ENCODE measurements at places on chromosomes 11 and 22.
A peak's percentile ranks its signal among the peaks of the same experiment; 100 is the strongest.

GRCh38 chr11:18245396-18245795 lies 3.1 kb downstream of the SAA2 start:
- no peak for DNase-seq

DNA sequence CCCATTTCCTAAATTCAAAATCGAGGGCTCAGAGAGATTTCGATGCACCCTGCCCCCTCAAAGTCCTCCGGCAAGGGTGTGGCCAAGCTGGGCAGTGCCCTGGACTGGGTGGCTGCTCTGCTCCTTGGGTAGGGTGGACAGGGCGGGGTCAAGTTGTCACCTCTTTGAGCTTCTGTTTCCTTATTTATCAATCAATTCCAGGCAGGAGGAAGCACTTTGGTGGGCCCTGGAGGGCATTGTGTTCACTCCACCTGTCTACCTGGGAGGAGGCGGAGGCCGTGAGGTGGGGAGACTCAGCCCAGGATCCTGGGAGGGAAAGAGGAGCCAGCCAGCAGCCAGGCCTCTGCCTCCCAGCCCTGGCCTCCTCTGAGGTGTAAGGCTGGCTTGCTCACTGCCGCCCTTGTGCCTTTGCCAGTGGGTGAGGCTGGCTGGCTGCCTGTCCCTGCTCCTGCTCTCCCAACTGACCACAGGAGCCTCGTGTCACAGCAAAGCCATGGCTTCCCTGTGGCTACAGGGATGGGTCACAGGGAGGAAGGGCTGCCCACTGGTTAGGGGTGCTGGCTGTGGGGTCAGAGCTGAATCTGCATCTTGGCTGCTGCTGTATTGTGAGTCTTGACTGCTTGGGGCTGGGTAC lies 25.5 kb upstream of the SHISAL1 start:
- no peak for DNase-seq

DNA sequence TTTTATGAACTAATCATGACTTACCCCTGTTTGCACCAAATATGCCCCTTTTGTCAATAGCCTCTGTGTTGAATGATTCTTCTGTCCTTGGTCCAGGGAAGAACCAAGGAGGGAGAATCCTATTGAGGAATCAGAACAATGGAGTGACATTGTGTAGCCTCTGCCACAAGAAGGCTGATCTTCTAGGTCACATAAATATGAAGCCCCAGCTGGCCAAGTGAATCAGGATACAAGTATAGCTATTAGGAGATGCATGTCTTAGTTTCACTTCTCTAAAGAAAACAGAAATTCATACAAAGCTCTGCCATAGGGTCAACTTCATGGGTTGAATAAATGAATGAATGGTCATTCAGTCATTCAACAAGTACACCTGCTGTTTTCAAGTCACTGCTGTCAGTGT lies 118.2 kb upstream of the BLID start:
- no peak for DNase-seq

DNA sequence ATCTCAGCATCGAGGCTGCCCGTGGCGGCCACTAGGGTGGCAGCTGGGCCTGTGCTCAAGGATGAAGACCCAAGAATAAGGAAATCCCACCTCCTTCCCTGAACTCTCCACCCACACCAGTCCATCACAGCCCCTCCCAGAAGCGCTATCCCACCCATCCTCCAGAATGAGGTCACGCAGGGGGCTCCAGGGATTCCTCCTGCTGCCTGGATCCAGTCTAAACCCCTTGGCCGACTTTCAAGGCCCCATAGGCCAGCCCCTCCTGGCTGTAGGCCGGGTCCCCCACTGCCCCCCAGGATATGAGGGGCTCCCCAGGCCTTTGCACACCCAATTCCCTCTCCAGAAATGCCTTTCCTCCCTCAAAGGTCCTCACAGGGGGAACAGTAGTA lies 19.0 kb upstream of the SCGB1A1 start:
- no peak for DNase-seq

DNA sequence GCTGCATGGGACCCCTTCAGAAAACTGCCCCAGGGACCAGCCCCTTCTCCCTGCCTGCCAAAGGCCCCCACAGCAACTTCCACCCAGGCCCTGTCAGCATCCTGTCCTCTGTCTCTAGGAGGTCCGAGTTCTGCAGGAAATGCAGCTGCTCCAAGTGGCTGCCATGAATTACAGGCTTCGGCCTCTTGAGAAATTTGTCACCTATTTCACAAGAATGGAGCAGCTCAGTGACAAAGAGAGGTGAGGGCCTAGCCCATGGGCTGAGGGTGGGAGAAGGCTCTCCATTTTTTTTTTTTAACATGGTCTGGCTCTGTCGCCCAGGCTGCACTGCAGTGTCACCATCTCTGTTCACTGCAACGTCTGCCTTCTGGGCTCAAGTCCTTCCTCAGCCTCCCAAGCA lies 7.3 kb downstream of the RGL4 start:
- no peak for DNase-seq

DNA sequence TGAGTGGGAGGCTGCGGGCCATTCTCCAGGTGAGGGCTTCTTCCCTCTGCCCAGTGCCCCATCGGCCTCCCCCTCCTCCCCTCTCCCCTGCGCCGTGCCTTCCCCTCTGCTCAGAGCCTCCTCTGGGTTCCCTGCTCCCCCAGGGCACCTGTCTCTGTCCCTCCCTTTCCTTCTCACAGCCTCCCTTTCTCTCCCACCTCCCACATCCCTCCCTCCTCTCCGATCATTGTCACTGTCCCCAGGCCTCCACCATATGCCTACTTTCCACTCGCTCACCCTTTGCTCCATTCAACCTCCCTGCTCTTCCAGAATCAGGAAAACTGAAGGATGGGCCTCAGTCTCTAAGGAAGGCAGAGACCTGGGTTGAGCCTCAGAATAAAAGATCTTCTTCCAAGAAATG lies 9.9 kb upstream of the APOBEC3H start:
- no peak for DNase-seq

GRCh38 chr11:7513234-7514098 lies at the start of gene PPFIBP2:
TSS of gene PPFIBP2 (plus strand) at chr11:7513999. CDS start at chr11:7549476, 35,477 bp downstream.
- DNase-seq = peak; percentile 16

- DNase-seq = no peak
These were observed 2.1 kb upstream of the KCNJ4 start for GRCh38 chr22:38456841-38457699.

DNA sequence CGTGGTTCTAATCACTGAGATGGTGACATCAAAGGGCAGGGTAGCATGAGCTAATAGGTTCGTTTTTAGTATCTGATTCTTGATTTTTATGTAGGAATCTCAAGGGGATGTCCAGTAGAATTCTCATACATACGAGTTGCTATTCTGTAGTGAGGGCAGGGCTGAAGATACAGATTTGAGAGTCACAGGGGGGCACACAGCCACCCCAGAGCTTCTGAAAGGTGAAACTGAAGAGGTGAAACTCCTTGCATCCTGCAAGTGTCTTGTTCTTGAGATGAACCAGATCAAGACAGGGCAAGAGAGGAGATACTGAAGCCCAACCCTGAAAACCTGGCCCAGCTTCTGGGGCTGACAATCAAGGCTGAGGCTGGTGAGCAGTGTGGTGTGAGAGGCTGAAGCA lies 35.6 kb upstream of the TMEM123 start:
- no peak for DNase-seq

- no peak for DNase-seq
These were observed 112.1 kb upstream of the SPON1 start for GRCh38 chr11:13850231-13851005.

DNA sequence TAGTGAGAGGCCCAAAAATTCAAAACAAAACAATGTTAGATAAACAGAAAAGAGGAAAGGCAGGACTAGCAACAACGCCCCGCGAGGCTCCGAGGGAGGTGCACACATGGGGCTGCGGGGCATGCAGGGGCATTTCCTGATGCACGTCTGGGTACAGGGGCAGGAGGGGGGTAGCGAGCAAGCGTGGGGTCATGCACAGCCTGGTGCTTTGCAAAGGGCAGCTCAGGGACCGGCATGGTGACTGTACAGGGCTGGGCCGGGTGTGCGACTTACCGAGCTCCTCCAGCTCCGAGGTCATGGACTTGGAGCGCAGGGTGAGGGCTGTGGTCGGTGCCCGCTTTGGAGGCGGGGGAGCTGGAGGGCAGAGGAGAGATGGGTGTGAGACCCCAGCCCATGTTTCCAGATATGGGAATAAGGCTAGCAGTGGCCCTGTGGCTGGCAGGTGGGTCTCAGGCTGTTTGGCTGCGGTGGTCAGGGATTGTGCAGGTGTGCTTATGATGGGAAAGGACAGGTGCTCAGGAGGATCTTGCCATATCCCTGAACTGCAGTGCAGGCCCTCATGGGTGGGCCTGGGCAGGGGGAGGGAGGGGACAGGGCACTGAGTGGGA lies 103.7 kb downstream of the CTTN start:
- DNase-seq = no peak

DNA sequence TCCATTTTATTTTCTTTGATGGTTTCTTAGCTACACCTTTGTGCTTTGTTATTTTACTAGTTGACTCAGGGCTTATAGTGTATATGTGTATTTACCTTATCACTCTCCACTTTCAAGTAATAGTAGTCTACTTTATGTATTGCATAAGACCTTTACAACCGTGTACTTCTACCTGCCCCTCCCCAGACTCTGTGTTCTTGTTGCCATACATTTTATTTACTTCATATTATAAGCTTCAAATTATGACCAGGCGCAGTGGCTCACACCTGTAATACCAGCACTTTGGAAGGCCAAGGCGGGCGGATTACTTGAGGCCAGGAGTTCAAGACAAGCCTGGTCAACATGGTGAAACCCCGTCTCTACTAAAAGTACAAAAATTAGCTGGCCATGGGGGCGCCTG lies 28.2 kb upstream of the CTSD start:
- no peak for DNase-seq

DNA sequence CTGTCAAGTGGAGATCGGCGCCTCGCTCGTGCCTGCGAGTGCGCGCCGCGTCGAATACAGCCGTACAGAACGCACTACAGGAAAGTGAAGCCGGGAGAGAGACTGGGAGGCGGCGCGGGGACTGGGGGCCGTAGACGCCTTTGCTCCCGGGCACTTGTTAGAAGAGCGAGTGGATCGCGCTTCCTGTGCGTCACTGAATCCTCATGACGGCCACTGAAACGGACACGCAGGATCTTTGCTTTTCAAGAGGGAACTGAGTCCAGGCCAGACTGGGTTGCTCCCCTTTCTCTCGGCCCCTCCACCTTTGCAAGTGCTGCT lies 314 bp downstream of the RIC8A start:
- DNase-seq = no peak

DNA sequence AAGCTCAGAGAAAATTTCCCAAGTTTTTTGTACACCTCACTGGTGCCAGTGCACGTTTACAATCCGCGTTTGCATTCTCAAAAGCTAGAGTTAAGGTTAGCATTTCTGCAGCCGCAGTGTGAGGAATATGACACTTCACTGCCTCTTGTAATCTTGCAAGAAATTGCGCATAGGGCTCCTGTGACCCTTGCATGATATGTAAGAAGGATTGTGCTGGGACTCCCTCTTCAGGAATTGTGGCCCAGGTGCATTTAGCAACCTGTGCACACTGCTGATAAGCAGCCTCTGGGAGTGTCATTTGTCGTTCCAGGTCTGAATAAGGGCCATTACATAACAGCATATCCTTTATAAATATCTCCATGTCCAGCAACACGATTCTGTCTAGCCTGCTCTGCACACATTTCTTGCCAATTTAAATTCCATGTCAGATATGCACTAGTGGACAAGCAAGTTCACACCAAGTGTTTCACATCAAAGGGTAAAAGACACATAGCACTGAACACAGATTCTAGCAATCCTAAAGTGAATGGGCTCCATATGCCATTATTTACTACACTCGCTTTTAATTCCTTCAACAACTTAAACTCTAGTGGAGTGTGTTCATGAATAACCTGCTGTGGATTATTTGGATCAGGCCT lies 69.2 kb upstream of the INCENP start:
- DNase-seq = no peak

GRCh38 chr11:67194096-67194495 lies 72.2 kb upstream of the GRK2 start:
- no peak for DNase-seq

- no peak for DNase-seq
These were observed 21.6 kb downstream of the BRSK2 start for GRCh38 chr11:1411301-1411700.

GRCh38 chr11:46984987-46985386 lies 48.4 kb downstream of the CSTPP1 start:
- no peak for DNase-seq

GRCh38 chr11:66670816-66671215 lies 6.9 kb downstream of the RBM4B start:
- no peak for DNase-seq

- DNase-seq = no peak
These were observed 27.7 kb downstream of the LRRC4C start for GRCh38 chr11:41431784-41432183.

- no peak for DNase-seq
These were observed 405.3 kb upstream of the LUZP2 start for GRCh38 chr11:24091594-24091993.

GRCh38 chr11:86692317-86692716 lies 19.9 kb upstream of the ME3 start:
- DNase-seq = no peak

DNA sequence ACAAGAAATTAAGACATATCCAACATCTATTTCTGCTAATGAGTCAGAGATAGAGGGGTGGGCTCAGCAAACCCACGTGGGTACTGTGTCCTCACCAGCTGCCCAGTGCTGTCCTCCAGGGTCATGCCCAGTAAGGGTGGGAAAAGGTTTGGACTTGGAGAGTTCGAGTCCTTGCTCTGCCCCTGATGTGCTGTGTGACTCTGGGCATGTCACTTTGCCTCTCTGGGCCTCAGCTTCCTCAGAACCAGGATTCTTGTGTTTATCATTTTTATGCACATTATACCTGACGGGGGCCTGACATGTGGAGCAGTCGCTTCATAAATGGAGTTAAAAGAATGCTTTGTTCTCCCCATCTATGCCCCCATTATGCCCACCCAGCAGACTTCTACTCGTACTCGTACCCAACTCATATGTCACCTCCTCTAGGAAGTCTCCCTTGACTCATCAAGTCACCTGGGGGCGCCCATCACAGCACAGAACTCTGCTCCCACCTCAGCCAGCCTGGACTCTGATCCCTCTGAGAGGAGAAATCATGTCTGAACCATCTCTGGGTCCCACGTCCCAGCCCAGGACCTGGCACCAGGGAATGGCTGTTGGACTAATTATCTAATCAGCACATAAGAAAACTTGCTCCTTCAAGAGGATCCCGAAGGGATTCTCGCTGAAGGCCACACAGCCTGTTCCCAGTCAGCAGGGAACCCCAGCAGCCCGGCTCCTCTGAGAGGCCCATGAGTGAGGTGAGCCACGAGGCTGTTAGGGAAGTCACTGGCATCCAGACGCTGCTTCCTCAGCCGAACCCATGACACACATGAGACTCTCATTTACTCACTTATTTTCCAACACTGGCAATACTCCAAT lies 38.7 kb upstream of the TSKU start:
- no peak for DNase-seq

DNA sequence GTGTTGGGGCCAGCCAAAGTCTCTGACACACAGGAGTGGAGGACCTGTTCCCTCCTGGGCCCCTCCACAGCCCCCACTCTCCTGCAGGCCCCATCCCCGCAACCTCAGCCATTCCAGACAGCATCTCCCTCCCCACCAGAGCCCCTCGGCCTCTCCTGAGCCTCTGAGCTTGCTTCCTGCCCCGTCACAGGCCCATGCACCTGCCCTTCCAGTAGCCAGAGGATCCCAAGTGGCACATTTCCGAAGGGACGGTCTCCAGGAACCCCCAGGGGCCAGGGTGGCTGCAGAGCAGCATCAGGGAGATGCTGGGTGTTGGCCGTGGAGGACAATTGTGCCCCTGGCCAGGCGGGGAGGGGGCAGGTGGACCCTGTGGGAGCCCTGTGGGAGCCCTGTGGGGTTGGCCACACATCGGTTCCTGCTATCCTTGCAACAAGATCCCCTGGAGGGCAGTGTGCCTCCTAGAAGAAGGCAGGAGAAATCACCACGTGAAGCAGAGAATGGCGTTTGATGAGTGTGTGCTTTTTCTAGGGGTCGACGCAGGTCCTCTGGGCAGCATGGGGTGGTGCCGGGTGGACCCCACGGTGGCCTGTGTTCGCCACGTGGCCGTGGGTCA lies 45.3 kb upstream of the PPARA start:
- DNase-seq = no peak
